ENCODE measurements at places on chromosomes 3 and 15.

DNA sequence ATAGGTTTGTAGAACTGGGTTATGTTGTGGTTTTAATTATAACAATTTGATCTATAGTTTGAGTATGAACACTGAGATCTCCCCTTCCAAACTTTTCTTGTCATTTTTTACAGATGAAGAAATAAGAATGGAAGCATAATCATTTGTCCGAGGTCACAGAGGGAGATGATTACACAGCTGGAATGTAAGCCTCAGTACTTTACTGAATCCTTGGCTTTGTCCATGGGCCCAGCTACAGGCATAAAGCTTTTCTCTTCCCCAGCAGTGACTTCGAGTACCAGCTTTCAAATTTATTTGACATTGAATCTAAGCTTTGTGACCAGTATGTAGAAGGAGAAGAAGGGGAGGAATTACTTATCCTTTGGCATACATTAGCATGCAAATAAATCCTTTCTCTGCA lies 80.9 kb upstream of the DCBLD2 start:
- DNase-seq, result no peak

GRCh38 chr15:95718441-95718840 lies 612.1 kb upstream of the NR2F2 start:
- DNase-seq, result no peak

GRCh38 chr3:188817103-188817934 lies 354.5 kb upstream of the TPRG1 start:
- DNase-seq, result no peak

- no peak for DNase-seq
Observed at GRCh38 chr15:69704700-69705099, 252.1 kb downstream of the RPLP1 start.

DNA sequence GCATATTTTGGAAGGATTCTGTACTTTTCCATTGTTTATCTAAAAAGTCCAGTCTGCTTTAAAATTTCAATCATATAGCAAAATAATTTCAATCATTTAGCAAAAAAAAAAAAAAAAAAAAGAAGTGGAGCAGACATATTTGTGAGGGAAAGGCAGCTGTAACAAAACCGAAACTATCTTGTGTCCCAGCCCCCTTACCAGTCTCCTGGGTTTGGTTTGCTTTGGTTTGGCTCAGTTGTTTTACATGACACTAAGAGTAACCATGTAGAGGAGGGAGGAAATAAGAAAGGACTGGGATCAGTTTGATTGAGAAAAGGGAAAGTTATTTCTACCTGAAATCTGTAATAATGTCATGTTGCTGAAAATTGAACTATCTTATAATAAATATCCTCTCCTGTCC lies 158.8 kb upstream of the GADL1 start:
- DNase-seq, result no peak

GRCh38 chr3:158936530-158937113 lies 134.8 kb downstream of the MFSD1 start:
- no peak for DNase-seq

DNA sequence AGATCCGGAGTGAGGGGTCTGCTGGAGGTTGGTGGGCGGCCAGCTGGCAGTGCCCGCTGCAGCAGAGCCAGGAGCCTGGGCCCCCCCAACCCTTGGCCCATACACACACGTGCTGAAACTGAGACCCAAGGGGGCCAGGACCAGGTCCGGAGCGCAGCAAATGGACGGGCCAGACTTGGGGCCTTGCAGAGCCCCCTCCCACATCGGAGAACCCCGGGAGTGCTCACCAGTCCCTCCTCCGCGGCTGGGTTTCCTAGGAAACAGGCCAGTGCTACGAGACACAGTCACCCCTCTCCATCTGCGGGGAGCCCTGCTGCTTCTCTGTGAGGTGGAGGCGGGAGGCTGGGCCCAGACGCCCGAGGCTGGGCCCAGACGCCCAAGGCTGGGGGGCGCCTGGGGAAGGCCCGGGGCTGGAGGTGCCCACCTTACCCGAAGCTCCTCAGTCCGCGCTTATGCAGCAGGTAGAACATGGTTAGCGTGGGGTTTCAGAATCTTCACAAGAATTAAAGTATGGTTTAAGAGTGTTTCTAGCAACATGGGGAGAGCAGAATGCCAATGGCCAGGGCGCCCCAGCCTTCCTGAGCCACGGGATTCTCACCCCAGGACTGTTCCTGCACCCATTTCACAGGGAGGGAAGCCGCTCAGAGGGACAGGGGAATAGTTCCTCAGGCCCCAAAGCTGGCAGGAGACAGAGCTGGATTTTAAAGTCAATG lies 135.0 kb upstream of the PRR20G start:
- DNase-seq, result no peak

DNA sequence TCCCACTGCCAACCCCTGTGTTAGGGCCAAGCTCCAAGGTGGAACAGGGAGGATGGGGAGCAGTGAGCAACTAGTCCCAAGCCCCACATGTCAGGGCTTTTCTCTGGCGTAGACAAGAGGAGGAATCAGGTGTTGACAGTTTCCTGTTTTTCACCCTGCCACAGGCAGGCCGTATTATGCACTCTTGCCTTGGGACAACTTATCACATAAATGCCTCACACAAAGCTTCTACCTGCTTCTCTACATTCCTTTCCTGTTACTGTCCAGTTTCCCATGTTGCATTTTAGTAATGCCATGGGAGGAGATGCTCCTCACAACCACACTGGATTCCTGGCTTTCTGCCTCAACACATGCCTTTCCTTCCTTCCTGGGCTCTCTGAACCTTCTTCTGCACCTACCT lies 381.2 kb upstream of the ATP11B start:
- no peak for DNase-seq

DNA sequence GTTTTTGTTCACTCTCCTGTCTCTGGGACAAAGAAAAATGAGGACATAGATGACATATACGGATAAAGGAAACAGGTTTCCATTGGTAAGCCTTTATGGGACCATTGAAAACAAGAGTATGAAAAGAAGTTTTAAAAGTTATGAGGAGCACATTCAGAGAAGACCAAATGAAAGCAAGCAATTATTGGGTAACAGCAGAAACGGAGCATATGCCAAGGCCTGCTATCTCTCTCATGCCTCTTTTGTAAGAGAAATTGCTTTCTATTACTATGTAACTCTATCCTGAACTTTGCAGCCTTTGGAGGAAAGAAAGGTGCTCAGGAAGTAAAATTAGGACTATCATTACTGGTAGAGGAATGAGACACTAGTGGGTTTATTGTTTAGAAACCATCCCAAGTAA lies 14.9 kb upstream of the DPH6 start:
- DNase-seq, result no peak

DNA sequence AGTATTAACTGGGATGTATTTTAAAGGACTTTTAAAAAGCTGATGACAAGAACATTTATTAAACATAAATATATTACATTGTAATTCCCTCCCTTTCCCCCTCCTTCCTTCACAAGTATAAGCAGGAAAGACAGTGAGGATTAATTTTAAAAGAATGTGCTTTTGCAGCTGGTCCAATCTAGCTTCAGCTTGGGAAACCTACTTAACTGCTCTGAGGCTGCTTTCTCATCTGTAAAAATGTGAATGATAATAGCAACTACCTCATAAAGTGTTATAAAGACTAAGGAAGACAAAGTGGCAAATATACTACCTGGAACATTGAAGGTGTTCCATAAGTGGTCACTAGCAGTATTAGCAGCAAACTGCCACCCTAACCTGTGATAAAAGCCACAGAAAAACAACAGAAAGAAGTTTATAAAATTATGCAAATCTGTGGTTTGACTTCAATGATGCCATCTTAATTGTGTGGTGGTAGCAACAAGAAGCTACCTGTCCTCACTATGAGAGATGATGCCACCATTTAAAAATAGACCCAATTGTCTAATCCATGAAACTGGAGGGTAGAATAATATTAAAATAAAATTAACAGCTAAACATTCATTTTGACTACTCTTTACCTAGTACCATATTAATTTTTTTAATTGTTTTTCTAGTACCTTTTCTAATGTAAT lies 20.0 kb downstream of the DHX36 start:
- DNase-seq, result no peak

DNA sequence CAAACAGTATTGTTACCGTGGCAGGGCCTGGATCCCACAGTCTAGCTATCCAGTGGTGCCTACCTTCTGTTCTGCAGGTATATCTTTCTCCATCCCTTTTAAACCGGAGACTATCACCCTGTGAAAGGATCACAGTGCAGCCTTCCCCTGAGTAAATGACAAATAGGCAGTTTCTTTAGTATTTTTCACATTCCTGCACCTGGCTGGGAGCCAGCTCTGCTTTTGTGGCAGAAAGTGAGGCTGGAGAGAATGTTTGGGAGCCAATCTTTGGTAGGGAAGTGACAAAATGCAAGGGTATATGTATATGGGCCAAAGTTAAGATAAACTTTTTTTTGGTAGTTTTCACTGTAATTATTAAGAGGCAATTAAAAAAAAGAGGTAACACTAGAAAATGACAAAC lies 54.8 kb downstream of the ARHGEF26 start:
- DNase-seq, result no peak

DNA sequence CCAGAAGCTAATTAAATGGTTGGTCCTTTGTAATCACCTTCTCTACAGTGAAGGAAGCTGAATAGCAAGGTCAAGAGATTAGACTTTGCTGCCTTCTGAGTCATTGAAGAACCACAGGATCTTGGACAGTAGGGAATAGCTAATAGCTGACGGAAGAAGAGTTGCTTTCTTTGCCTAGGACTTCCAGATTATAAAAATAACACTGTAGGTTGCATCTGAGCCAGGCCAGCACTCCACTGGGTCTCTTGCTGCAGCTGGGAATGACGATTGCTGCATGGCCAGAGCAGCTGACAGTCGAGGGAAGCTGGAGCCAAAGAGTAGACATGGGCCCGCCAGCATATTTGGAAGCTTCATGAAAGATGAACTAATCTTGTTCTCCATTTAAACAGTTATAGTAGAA lies 81.5 kb upstream of the KCNMB2 start:
- DNase-seq, result no peak

- DNase-seq, result no peak
Observed at GRCh38 chr15:37058316-37058985, 41.9 kb downstream of the MEIS2 start.

GRCh38 chr15:32864051-32864450 lies 146.2 kb downstream of the GREM1 start:
- DNase-seq, result no peak

DNA sequence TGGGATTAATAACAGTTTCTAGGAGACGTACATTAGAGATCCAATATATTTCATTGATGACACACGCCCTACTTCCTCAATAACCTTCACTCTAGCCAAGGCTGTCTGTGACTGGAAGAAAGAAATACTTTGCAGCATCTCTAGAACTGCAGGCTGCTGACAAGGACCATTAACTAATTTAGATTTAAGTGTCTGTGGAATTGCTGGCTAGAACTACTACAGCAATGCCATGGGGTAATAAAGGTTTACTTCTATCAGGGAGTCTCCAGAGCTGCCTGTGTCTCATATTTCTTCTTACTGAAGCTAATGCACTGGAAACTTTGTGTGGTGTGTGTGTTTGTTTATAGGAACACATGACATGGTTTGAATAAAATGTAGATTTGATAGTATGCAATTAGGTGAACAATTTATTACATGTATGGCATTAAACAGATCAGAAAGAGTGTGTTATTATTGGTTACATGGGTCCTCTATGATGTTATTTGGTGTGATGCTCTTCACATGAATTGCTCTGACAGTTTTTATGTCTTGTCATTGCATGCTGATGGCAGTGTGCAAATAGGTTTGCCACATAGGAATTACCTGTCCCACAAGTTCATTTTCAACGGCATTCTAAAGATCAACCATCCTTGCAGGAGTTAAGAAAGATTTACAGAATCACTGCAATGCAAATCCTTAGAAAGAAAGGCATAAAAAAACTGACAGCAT lies 916.2 kb upstream of the CADM2 start:
- no peak for DNase-seq

DNA sequence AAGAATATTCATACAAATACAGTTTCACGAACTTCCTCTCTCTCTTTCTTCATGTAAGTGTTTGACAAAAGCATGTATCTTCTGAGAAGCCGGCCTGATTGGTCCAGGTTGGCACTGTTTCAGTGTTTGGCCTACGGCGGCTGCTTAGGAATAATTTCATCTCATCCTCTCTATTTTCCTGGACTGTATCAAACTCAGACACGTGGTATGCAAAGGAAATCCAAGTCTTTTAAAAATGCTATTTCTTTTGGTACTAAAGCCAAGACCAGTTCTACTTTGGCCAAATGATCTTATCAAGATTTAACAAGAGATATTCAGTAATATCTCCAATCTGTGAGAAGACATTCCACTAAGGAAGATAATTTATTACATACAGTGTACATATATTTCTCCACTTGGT lies 152.8 kb downstream of the TIGIT start:
- no peak for DNase-seq

DNA sequence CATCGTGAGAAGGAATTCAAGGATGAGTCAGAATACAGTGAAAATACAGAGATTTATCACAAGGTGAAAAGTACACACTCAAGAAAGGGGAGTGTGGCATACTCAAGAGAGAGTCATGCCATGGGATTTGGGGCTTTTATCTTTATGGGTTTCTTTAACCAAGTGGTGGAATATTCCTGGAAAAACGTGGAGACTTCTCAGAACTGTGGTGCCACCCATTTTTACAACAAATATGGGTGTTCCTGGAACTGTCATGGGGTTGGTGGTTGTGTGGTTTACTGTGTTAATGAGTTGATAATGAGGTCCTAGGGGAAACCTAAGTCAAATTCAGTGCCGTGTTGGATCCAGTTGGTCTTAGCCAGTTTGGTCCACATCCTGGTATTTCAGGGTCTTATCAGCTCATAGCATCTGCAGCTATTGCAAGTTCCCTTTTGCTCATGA lies 497.2 kb downstream of the GABRG3 start:
- DNase-seq, result no peak

DNA sequence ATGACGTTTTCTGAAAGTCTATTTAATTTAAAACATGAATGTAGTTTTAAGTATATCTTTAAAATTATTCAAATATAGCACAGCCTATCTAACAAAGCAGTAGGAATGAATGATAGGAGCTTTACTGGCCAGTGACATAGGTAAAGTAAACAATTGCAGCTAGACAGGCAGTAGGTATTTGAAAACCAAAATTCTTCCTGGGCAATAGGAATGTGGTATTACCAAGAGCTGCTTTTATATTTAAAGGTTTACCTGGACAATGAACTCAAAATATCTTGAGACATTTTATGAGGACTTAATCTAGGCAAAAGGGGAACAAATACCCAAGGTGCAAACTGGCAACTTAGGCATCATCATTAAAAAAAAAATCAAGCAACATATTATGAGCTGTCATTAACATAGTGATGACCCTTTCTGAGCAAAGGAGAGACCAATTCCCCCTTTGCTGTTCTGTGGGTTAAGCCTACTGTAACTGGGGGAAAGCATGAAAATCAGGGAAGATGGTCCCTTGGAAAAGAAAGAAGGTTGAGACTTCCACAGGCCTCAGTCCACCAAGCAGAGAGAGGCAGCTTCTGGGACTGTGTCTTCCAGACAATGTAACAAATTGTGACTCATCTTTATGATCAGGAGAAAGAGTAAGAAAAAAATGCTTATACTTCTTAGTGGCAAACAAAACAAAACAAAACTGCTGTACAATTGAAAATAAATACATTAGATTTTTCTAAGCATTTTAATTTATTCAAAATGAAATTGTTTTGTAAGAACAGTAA lies 12.9 kb downstream of the ISL2 start:
- no peak for DNase-seq

- no peak for DNase-seq
Observed at GRCh38 chr3:10514407-10515069, 9.2 kb upstream of the ATP2B2 start.

All from NCI-H2081 treated with DMSO at 0.1 percent for 48 hours (cell line).